ENCODE measurements at places on chromosomes 1 and 21.

GRCh38 chr1:59290193-59290949, 6.5 kb upstream of the FGGY start:
- peak; percentile 55 for DNase-seq

GRCh38 chr1:192766009-192766625, 42.7 kb upstream of the RGS2 start:
- no peak for DNase-seq

DNA sequence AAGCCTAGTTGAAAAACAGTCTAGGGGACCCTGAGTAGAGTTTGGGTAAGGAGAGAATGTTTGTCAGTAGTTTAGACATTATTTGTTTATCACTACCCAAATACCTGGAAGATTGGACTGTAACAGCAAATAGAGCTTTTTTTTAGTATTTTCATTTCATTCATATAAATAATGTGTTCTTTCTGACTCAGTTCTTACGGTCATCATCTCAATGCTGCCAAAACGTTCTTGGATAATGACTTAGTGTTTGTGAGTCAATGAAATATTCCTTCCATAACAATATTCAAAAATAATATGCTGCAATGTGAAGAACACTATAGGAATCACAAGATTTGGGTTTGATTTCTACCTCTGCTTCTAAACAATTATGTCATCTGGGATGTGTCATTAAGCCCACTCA, 400.0 kb upstream of the PKN2 start:
- no peak for DNase-seq

DNA sequence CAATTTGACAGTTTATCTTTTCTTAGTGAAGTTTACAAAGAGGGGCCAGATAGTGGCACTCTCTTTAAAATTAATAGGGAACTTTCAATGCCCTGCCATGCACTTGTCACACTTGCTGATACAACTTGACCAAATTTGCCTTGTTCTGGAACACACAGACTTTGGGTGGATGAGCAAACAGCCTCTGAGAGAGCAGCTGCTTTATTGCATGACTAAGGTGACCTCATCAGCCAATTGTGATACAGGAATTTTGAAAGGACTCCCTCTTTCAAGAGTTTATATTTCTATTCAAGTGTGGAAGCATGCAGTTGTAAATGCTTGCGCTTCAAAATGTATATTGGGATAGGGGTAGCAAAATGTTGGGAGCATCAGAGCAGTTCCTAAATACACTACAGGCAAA, 2.1 kb upstream of the RGS1 start:
- DNase-seq = no peak

DNA sequence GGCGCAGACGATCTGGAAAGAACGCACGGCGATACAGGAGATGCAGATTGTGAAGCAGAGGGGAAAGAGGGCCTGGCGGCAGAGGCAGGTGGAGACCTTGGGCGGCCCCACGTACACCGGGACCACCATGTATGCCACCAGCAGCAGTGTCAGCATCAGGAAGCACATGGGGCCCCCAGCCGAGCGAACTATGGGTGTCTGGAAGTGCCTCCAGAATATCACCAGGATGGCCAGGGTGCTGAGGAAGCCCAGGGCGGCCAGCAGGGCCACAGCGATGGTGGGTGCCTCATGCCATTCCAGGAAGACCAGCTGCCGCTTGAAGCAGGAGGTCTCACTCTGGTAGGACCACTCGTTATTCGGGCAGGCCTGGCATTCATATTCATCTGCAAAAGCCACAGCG, 19.3 kb downstream of the TAS1R2 start:
- DNase-seq = no peak

DNA sequence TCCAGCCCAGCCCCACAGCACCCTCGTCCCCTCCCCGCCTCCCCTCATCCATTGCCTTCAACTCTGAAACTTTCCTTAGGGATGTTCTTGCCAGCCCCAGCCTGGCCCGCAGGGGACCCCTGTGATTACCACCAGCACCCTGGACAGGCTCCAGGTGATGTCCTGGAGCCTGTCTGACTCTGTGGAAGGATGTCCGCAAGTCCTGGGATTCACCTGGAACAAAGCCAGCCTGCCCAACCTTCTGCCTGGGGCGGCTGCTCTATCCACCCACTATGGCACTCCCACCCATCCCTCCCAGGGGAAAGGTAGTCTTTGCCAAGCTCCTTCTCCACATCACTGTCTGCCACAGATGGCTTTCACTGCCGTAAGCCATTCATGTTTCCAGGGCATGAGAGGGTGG, 24.4 kb upstream of the PTPRF start:
- DNase-seq = no peak

GRCh38 chr21:33249331-33250002, 16.7 kb upstream of the IL10RB start:
- no peak for DNase-seq

- DNase-seq = no peak
Measured at GRCh38 chr1:80639777-80640533, 1160.8 kb upstream of the ADGRL2 start.

- no peak for DNase-seq
Measured at GRCh38 chr1:101905283-101905835, 91.4 kb downstream of the OLFM3 start.

- DNase-seq = no peak
Measured at GRCh38 chr1:90023691-90024090, 28.8 kb downstream of the ZNF326 start.

GRCh38 chr1:75953461-75953860, 21.3 kb upstream of the ASB17 start:
- DNase-seq = no peak

GRCh38 chr1:46404482-46405196, 10.5 kb downstream of the FAAH start:
- no peak for DNase-seq

DNA sequence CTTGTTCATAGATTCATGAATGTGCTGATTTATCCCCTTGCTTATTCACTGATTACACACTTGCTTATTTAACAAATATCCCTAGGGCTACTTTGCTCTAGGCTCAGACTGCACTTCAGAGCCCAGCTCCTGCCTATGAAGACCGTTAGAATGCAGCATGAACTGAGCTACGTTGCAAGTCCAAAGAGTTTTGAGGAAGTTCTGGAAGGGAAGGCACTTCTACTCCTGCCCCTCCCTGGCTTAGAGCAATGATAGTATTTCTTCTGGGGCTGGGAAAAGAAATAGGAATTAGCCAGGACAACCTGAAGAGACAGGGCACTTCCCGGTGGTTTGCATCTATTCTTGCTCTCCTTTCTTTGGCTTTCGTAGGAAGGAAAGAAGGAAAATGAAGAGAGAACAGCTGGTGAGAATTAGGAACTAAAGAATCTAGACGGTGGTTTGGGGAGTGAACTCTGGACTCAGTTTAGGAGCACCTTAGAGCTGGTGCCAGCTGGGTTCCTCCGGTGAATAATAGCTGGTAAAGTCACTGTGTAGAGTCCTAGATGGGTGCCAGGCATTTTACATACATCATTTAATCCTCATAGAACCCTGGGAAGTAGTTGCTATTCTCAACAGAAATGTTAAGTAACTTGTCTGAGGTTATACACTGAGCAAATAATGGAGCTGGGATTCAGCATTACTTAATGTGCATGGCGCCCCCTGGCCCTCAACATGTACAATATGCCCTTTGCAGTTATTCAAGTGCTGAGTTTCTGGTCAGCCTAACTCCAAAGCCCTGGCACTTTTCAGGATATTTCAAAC, 65.9 kb downstream of the NDUFS5 start:
- peak; percentile 39 for DNase-seq

GRCh38 chr1:9559673-9560072, 20.4 kb downstream of the SLC25A33 start:
- DNase-seq = no peak

- DNase-seq = peak; percentile 98
Measured at GRCh38 chr1:201254625-201255478, 28.5 kb upstream of the PKP1 start.

- no peak for DNase-seq
Measured at GRCh38 chr1:39196244-39197215, 8.0 kb upstream of the MACF1 start.

GRCh38 chr1:14261395-14261794, 337.1 kb upstream of the KAZN start:
- DNase-seq = no peak

- DNase-seq = no peak
Measured at GRCh38 chr1:222466150-222466865, 81.6 kb downstream of the HHIPL2 start.

DNA sequence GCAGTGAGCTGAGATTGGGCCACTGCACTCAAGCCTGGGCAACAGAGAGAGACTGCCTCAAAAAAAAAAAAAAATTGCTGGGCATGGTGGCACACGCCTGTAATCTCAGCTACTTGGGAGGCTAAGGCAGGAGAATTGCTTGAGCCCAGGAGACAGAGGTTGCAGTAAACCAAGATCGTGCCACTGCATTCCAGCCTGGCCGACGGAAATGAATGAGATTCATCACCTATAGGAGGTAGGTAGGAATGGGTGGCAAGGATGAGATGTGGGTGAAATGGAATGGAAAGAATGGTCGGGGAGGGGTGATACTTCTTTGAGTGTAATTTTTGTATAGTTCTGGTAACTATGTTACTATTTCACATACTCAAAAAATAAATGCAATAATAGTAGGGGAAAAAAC, 15.4 kb downstream of the CTXND2 start:
- DNase-seq = no peak

DNA sequence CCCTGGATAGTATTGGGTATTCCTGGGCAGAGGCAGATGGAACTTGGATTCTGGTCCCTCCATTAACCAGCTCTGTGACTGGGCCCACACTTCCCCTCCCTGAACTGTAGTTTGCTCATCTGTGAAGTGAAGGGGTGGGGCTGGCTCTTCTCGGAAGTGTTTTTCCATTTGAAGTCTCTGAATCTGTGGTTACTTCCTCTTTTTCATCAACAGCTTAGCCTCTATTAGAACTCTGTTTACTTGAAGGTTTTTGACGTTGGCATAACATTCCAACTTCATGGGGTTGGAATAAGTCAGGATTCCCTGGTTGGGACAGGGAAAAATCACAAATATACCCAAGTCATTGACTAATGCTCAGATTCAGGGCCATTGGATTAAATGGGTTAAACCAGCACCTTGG, 3.6 kb downstream of the KIAA0040 start:
- no peak for DNase-seq

- peak; percentile 8 for DNase-seq
Measured at GRCh38 chr1:220527279-220527907, 543 bp upstream of the MARK1 start.

GRCh38 chr1:119655154-119655553, 7.1 kb upstream of the ZNF697 start:
- DNase-seq = no peak

- peak; percentile 65 for DNase-seq
Measured at GRCh38 chr1:28602536-28603439, 10.7 kb downstream of the RAB42 start.

GRCh38 chr1:22229379-22229778, 86.5 kb upstream of the WNT4 start:
- no peak for DNase-seq

DNA sequence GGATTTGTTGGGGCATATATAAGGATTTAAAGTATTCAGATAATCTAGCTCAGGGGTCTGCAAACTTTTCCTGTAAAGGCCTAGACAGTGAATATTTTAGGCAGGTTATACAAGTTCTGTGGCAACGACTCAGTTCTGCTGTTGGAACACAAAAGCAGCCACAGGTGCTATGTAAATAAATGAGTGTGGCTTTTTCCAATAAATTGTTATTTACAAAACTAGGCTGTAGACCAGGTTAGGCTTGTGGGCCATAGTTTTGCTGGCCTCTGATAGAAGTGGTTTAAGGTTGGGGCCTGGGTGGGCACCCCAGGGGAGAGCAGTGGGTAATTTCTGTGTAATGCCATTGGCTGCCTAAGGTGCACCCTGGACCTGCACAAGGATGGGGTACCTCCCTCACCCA, 16.9 kb upstream of the IGFN1 start:
- no peak for DNase-seq

- DNase-seq = peak; percentile 11
Measured at GRCh38 chr1:82125119-82125518, 324.4 kb downstream of the ADGRL2 start.

DNA sequence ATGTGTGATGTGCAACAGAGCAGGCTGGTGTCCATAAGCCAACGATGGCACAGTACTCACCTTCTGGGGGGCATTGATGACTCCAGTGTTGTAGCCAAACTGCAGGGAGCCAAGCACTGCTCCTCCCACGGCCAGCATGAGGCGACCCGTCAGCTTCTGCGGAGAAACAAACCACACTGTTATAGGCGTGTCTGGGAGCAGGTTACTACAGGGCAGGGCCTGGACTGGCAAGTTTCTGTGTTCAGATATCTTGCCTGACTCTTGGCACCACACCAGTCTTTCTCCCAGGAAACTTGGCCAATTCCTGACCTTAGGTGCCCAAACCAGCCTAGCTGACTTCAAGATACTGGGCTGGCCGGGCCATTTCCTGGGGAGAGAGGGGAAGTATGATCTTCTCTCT, 15.5 kb downstream of the SLC2A1 start:
- DNase-seq = no peak

DNA sequence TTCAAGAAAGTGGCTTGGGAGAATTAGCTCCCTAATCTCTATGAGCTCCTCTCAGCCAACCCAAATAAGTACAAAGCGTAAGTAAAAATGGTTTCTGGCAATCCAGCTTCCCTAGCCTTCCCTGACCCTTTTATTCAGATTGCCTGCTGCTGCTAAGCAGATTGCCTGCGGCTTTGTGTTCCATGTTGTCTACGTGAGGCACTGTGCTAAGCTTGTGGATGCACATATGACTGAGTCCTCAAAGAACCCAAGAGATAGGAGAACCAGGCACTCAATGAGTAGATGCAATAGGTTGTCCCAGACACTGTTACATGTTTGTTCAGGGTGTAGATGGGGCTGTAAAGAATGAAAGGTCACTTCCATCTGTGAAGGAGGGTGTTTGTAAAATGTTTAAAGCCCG, 6.3 kb upstream of the OSBPL9 start:
- no peak for DNase-seq

DNA sequence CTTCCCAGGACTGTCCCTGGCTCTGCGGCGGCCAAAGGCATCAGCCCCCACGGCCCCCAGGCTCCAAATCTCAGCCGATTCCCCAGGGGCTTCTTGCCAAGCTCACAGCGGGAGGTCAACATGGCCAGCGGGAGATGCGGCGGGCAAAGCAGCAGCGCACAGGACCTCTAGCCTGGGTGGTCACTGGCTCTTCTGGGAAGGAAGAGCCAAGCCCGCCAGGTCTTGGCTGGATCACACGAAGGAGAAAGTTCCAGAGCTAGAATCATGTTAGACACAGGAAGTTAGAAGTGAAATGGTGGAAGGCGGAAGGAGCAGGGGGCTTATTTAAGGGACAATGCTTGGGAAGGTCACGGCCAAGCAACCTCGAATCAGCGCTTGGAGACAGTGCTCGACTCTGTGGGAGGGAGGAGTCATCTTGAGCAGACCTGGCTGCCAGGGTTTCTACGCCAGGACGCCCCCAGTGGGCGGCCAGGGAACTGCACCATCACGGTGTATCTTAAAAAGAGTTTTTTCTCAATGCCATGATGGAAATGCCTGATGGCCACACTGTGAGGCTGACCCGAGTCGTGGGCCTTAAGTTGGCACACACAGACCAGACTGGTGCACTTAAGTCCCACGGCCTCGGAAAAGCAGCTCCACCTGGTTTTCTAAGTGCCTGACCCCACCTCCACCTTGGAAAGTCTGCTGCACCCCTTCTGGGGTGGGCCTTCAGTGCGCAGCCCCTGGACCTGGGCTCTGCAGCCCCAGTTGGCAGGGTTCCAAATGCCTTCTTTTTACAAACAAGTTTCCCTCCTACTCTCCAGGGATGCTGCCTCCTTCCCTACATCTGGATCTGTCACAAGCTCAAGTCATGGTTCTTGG, 29.3 kb downstream of the SLC66A1 start:
- peak; percentile 92 for DNase-seq

- no peak for DNase-seq
Measured at GRCh38 chr1:87004857-87005256, 90.4 kb downstream of the HS2ST1 start.
